SJSA1 (cell line): ENCODE measurements at places on chromosomes 1 and 21. TPM values are rescaled to one million over a fixed set of nuclear protein-coding genes. Genes with fewer than 3 reads are reported as not detected.
A peak's percentile ranks its signal among the peaks of the same experiment; 100 is the strongest.

The ADORA1 gene
- total RNA-seq, result not detected in 2 replicates

GRCh38 chr1:2546515-2547209, 9.5 kb upstream of the TNFRSF14 start:
- H3K4me1 ChIP-seq, result peaks cover 40% of the 10 kb centered on the region

- H3K27me3 ChIP-seq, result peaks cover 16% of the 10 kb centered on the region
- H3K36me3 ChIP-seq, result no peaks in the 10 kb centered on the region
- H3K27ac ChIP-seq, result no peak overlapping the region
- H3K4me1 ChIP-seq, result peaks cover 7% of the 10 kb centered on the region; the same call in 1 of the 2 replicates
- no peak for DNase-seq
- H3K4me3 ChIP-seq, result no peak overlapping the region
These were observed 15.3 kb upstream of the RNF187 start for GRCh38 chr1:228471762-228472398.

The KTI12 gene
- 19.8 and 34.0 TPM in 2 replicates for total RNA-seq

DNA sequence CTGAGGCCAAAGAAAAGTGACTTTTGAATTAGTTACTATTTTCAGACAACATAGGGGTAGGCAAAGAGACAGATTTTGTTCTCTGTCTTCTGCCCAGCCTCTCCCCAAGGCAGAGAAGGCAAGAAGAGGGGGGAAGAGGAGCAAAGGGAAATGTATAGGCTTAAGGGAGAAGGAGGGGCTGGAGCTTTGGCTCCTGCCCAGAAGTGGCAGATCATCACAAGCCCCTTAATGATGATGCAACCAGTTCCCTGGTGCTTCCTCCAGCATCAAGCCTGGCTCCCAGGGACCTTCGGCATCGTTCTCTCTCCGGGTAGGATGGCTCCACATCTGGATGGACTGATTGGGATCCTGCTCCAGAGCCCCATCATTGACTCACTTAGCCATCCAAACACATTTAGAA, 112.8 kb downstream of the KCND3 start:
- no peak overlapping the region for H3K4me3 ChIP-seq
- no peaks in the 10 kb centered on the region for H3K36me3 ChIP-seq

DNA sequence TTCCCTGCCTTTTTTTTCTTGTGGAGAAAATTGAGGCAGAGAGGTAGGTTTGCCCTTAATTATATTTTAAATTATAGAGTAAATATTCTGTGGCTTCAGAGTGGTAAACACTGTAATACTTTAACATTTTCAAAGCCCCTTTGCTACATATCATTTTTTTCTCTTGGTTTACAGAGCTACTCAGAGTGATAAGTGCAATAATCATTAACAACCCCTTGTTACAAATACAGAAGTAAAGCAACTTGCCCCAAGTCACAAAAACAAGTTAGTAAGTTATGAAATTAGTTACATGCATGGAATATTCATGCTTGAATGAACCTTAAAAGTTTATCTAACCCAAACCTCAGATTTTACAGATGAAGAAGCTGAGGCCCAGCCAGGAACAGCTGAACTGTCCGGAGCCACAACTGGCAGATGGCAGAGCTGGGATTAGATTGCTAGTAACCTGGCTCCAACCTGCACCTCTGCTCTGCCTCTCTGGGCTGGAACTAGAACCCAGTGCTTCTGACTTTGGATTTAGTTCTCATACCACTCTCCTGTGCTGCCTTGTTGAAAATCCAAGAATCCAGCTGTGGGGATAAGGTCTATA, 48.7 kb downstream of the TNN start:
- no peak overlapping the region for H3K4me3 ChIP-seq
- H3K27ac ChIP-seq, result no peak overlapping the region
- no peaks in the 10 kb centered on the region for H3K36me3 ChIP-seq
- no peaks in the 10 kb centered on the region for H3K27me3 ChIP-seq
- H3K4me1 ChIP-seq, result no peaks in the 10 kb centered on the region
- no peak for DNase-seq

The FNDC10 gene
- 0.50 and 0.76 TPM in 2 replicates for total RNA-seq

The VAV3 gene
- not detected in 2 replicates for total RNA-seq

The HMGCS2 gene
- not detected in 2 replicates for total RNA-seq

The TRIM46 gene
- 0.21 and 1.1 TPM in 2 replicates for total RNA-seq

The SPRR2A gene
- not detected in 2 replicates for total RNA-seq

The C1orf53 gene
- total RNA-seq, result 13.6 and 24.9 TPM in 2 replicates

The UBL4B gene
- total RNA-seq, result not detected in 2 replicates

- H3K4me1 ChIP-seq, result peaks cover 63% of the 10 kb centered on the region
- H3K36me3 ChIP-seq, result no peaks in the 10 kb centered on the region
- no peaks in the 10 kb centered on the region for H3K27me3 ChIP-seq
- peak overlapping the region; percentile 76 for H3K27ac ChIP-seq
These were observed 150.1 kb upstream of the FGGY start for GRCh38 chr1:59146651-59147358.

The ATP1A2 gene
- total RNA-seq, result 1.2 TPM in 1 of 2 replicates, not detected in the other
